ENCODE measurements at places on chromosomes 13 and 19. TPM values are rescaled to one million over a fixed set of nuclear protein-coding genes. Genes with fewer than 3 reads are reported as not detected.

- H3K27ac ChIP-seq, result no peak overlapping the region
- no peak for DNase-seq
- peaks cover 41% of the 10 kb centered on the region for H3K27me3 ChIP-seq
- H3K4me1 ChIP-seq, result peaks cover 11% of the 10 kb centered on the region
- H3K4me3 ChIP-seq, result no peak overlapping the region
Observed at GRCh38 chr19:28292822-28293500, 920.0 kb downstream of the UQCRFS1 start.

TTC9B gene
- total RNA-seq, result not detected

DNA sequence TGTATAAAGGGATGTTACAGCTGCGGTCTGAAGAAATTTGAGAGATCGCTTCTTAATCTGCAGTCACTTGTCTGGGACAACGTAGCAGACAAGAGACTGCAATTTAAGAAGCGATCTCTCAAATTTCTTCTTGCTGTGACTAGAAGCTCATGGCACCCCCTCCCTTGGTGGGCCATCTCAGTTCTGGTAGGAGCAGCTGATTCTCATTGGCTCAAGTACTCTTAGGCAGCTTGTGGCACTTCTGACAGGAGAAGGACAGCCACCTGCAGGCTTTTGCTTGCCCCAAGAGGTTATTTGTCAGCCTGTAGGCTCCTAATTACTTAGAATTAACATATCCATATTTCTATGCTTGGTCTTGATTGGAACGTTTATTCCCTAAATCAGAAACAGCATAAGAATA, 503.0 kb downstream of the DCT start:
- DNase-seq, result no peak
- no peaks in the 10 kb centered on the region for H3K4me1 ChIP-seq
- no peak overlapping the region for H3K4me3 ChIP-seq
- H3K27me3 ChIP-seq, result no peaks in the 10 kb centered on the region
- no peak overlapping the region for H3K27ac ChIP-seq
- H3K36me3 ChIP-seq, result no peaks in the 10 kb centered on the region

GRCh38 chr13:94122300-94122915, 357.1 kb downstream of the DCT start:
- DNase-seq, result no peak
- no peaks in the 10 kb centered on the region for H3K36me3 ChIP-seq
- no peak overlapping the region for H3K4me3 ChIP-seq
- no peaks in the 10 kb centered on the region for H3K27me3 ChIP-seq
- no peak overlapping the region for H3K27ac ChIP-seq

- no peak for DNase-seq
- no peak overlapping the region for H3K4me3 ChIP-seq
- H3K27me3 ChIP-seq, result no peaks in the 10 kb centered on the region
- H3K4me1 ChIP-seq, result no peaks in the 10 kb centered on the region
Observed at GRCh38 chr13:101217086-101217485, 199.2 kb downstream of the NALCN start.

GRCh38 chr13:33285420-33286124, at the start of gene STARD13:
Gene STARD13 (minus strand): TSS chr13:33285755. CDS start chr13:33285638, 117 bp downstream.
- peak within 1 kb of the TSS; percentile 96 for H3K27ac ChIP-seq
- peak; percentile 94 for DNase-seq
- peaks cover 78% of the 10 kb centered on the region for H3K4me1 ChIP-seq
- H3K36me3 ChIP-seq, result peaks cover 2% of the 10 kb centered on the region

- H3K36me3 ChIP-seq, result no peaks in the 10 kb centered on the region
- H3K4me3 ChIP-seq, result no peak overlapping the region
- H3K27ac ChIP-seq, result no peak overlapping the region
- peaks cover 22% of the 10 kb centered on the region for H3K4me1 ChIP-seq
- peaks cover 26% of the 10 kb centered on the region for H3K27me3 ChIP-seq
- no peak for DNase-seq
Observed at GRCh38 chr19:42109896-42110295, 22.4 kb downstream of the POU2F2 start.

C3 gene
- 133 TPM for total RNA-seq

DNA sequence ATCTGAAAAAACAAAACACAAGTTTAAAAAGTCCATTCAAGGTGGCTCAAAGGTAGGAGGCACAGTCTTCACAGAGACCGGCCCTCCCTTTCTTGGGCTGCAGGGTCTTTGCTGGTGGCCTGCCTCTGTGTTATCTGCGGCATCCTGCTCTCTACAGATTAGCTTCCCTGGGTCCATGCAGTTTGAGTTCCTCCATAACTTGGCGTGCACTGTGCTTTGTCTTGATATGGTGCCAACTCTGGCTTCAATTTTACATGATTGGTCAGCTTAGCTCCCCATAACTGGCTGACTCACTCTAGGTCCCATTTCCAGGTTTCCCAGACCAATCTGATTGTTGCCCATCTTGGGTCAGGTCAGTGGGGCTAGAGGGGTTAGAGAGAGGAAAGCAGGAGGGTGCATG, 41.8 kb downstream of the TPT1 start:
- H3K4me3 ChIP-seq, result no peak overlapping the region
- H3K4me1 ChIP-seq, result peaks cover 15% of the 10 kb centered on the region
- H3K27ac ChIP-seq, result no peak overlapping the region
- no peaks in the 10 kb centered on the region for H3K36me3 ChIP-seq
- no peaks in the 10 kb centered on the region for H3K27me3 ChIP-seq

DNA sequence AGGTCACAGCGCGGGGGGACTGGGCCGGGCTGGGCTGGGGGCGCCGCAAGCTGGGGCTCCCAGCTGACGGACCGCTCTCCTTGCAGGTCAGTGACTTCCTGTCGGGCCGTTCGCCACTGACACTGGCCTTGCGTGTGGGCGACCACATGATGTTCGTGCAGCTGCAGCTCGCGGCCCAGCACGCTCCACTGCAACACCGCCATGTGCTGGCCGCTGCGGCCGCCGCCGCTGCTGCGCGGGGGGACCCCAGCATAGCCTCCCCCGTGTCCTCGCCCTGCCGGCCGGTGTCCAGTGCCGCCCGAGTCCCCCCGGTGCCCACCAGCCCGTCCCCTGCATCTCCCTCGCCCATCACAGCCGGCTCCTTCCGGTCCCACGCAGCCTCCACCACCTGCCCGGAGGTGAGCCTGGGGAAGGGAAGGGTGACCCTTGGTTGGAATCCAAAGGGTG, 5.7 kb downstream of the MIDN start:
- no peak for DNase-seq
- H3K27me3 ChIP-seq, result no peaks in the 10 kb centered on the region
- peak overlapping the region; percentile 100 for H3K27ac ChIP-seq
- H3K36me3 ChIP-seq, result peaks cover 74% of the 10 kb centered on the region
- peak overlapping the region; percentile 93 for H3K4me3 ChIP-seq

DNA sequence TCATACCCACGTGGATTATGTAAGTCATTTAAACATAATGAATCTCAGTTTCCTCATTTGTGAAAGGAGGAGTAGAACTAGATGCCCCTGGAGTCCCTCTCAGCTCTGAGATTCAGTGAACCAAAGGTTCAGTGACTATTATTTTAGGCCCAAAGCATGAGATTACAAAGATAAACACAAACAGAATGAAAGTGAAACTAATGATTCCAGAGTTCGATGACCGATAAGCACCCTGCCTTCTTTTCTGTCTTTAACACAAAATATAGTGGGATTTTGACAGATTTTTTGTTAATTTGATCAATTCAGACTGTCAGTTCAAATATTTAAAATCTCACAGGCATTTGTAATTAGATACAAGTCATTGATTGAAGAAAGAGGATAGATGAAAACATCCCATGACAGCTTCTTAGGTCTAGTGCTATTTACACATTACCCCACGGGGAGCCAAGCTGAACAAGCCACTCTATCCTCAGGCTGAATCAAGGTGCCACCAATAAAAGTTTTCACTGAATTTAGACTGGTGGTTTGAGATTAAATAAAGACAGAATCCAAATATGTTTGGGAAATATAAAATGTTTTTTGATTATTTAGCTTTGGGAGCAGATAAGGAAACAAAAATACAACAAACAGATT, 64.6 kb upstream of the RAP2A start:
- H3K27ac ChIP-seq, result peak overlapping the region; percentile 34
- peaks cover 27% of the 10 kb centered on the region for H3K4me1 ChIP-seq
- H3K36me3 ChIP-seq, result peaks cover 45% of the 10 kb centered on the region

- no peaks in the 10 kb centered on the region for H3K36me3 ChIP-seq
- H3K27ac ChIP-seq, result no peak overlapping the region
- H3K4me1 ChIP-seq, result peaks cover 4% of the 10 kb centered on the region
- DNase-seq, result no peak
- H3K27me3 ChIP-seq, result no peaks in the 10 kb centered on the region
Observed at GRCh38 chr13:44843403-44843802, 145.9 kb downstream of the NUFIP1 start.

DNA sequence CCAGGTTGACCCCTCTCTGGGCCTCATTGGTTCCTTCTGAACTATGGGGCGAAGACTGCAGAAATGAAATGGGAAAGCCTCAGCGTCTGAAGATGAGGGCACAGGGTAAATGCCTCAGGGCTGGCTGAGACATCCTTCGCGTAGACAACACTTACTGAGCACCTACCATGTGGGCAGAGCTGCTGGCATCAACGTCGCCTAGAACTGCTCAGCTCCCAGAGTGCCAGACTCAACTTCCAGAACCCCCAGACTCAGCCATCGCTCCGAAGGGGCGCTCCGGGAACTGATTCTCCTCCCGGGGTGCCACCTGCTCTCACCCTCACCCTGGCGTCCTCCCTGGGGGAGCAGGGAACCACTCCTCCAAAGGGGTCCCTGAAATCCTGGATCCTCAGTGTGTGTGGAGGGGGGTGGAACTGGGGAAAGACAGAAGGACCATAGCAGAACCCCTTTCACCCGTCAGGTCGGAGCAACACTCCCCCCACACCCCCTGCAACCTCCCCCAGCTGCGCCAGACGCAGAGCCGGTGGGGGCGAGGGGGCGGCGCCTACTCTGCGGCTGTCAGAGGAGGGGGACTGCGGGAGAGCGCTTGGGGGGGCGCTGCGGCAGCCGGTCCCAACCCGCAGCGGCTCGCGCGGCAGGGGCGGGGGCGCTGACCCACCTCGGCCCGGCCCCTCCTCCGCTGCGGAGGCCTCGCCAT, 8.2 kb upstream of the NFIC start:
- no peaks in the 10 kb centered on the region for H3K36me3 ChIP-seq
- no peaks in the 10 kb centered on the region for H3K27me3 ChIP-seq
- peaks cover 41% of the 10 kb centered on the region for H3K4me1 ChIP-seq
- no peak for DNase-seq
- peak overlapping the region; percentile 97 for H3K4me3 ChIP-seq

DNA sequence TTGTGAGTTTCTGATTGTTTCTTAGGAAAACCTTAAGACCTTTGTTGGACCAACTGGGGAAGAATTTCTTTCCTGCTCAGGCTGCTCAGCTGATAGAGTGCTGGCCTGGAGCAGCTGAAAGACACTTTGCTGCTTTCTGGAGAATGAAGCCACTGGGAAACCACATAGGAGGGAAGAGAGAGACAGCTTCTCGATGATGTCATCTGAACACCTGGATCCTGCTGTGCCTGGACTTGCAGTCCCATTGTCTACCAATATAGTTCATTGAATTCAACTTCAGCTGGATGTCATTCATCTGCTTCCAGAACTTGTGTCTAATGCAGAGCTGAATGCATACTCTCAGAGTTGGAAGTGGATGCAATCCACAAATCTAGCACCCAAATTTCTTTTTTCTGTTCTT, 34.3 kb upstream of the TSHZ3 start:
- no peak for DNase-seq
- H3K4me1 ChIP-seq, result no peaks in the 10 kb centered on the region
- H3K36me3 ChIP-seq, result no peaks in the 10 kb centered on the region
- H3K27ac ChIP-seq, result no peak overlapping the region
- H3K4me3 ChIP-seq, result no peak overlapping the region

SULT2A1 gene
- not detected for total RNA-seq

DNA sequence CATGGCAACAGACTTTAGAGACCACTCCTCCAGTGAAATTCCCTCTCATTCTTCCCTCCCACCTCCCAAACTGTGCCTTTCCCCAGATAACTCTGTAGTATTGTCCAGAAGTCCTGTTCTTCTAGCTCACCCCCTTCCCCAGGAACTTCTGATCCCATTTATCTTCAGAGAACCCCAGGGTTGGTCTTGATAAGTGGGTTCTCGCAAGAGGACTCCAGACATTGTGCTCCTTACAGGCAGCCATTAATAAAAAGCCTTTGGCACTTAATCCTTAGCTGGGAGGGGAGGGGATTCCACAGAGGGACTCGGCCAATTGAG, 1.9 kb downstream of the LTBP4 start:
- peaks cover 91% of the 10 kb centered on the region for H3K4me1 ChIP-seq
- H3K4me3 ChIP-seq, result peak overlapping the region; percentile 85
- peak overlapping the region; percentile 93 for H3K27ac ChIP-seq
- no peaks in the 10 kb centered on the region for H3K36me3 ChIP-seq
- peaks cover 5% of the 10 kb centered on the region for H3K27me3 ChIP-seq

SIGLEC14 gene
- total RNA-seq, result 0.33 TPM

DNA sequence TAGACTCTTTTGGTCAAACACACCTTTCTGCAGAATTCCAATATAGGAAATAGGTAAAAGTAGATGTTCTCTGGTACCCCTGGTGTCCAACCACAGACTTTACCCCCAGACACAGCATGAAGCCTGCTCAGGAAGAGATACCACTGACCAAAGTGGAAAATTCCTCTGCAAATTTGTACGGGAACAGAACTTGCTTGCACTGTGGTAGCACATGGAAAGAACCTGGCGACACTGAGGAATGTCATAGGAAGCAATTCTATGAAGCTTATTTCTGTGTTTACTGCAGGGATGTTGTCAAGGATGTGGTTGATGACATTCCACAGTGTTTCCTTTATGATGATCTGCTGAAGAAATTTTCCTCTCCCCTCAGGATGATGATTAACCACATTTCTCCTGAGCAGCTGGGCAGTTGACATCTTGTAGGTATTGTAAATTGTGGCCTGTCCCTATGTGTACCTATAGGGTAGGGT, 48.9 kb upstream of the TNFSF11 start:
- H3K27ac ChIP-seq, result no peak overlapping the region
- H3K27me3 ChIP-seq, result peaks cover 3% of the 10 kb centered on the region
- DNase-seq, result no peak

LMO7 gene
- total RNA-seq, result 446 TPM
